Stimulated activated CD8-positive, alpha-beta memory T cell treated with anti-CD3 and anti-CD28 coated beads, Interleukin-4, amount 100 ng/mL, for 1 hour (primary cell): ENCODE measurements at places on chromosomes 7 and 10.
A peak's percentile ranks its signal among the peaks of the same experiment; 100 is the strongest.

DNA sequence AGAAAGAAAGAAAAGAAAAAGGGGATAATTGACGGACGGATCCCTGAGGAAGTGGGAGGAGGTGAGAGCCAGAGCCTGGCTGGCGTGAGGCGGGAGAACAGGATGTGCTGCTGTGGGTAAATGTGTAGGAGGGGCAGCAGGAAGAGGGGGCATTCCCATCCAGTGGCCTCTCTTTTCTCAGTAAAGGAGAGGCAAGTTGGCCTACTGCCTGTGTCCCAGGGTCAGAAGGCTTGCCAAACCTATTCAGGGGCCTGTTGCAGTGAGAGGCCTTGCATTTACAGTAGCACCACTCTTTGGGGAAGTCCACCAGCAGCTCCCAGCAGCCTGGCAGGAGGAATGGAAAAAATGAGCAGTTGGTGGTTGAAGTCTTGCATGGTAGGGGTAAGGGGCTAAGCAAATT lies 26.6 kb upstream of the ASCC1 start:
- no peak for DNase-seq

- DNase-seq: no peak
These were observed 21.3 kb upstream of the ARHGAP21 start for GRCh38 chr10:24744946-24745345.

DNA sequence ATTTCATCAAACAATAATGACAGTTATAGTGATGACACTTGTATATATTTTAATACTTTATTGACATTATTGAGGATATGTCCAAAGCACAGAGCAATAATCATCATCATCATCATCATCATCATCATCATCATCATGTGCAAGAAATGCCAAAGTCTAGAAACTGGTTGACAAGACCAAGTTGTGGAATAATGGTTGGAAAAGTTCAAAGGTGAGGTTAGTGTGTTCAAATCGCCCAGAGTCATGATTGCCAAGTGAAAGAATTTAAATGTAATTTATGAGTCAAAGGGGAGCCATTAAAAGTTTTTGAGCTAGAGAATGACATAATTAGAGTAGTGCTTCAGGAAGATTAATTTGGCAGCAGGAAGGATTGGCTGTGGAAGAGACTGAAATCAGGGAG lies 852.4 kb downstream of the SORCS1 start:
- DNase-seq: no peak

GRCh38 chr7:48097521-48098231 lies 8.6 kb downstream of the UPP1 start:
- DNase-seq: no peak

GRCh38 chr10:15528859-15529239 lies 157.8 kb upstream of the FAM171A1 start:
- no peak for DNase-seq

DNA sequence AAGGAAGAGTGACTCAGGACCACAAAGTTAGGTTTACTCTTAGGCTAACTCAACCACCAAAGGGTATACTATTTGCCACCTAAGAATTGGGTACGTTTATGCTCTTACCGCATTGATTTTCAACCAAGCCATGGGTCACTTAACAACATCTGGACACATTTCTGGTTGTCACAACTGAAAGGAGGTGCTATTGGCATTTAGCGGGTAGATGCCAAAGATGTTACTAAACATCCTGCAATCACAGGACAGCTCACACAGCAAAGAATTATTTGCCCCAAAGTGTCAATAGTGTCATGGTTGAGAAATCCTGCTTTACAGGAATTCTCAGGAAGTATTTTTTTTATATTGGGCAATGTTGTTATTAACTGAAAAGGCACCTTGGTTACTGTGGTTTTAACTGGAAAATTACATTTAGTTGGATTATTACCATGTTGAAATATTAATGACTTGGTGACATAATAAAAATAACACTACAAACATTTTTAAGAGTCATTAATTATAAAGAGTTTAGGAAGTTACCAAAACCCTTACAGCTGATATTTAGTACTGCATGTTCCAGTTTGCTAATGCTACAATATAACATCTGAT lies 185.0 kb upstream of the TMEM196 start:
- no peak for DNase-seq

DNA sequence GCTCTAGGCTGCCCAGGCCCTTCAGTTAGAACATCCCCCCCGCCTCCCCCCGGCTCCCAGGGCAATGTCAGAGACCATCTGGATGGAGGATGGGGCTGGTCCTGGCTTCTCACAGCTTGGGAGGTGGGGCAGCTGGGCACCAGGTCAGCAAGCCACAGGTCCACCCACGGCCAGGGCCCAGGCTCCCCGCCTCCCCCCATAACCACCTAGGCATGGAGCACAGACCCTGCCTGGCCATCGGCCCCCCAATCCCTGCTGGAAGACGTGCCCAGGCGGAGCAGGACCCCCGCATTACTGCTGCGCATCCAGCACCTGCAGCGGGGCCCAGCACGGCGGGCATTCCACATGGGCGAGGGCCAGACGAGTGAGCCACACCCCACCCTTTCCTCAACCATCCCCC lies 169.6 kb downstream of the ELFN1 start:
- no peak for DNase-seq

DNA sequence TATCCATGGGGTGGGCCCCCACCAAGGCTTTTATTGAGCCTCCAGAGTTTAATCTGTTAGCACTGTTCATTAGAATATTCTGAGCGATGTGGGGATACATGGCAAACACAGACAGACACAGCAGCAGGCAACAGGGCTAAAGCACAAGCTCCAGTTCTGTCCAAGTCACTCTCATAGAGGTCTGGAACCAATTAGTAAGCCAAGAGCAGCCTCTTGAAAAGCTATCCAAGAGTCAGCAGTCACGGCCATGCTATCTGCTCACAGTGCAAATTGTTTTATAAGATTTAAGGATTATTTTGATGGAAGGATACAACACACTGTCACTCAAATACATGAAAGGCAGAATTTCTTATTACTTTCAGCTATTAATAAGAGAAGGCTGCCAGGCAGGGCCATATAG lies 86.4 kb upstream of the DGKB start:
- no peak for DNase-seq

DNA sequence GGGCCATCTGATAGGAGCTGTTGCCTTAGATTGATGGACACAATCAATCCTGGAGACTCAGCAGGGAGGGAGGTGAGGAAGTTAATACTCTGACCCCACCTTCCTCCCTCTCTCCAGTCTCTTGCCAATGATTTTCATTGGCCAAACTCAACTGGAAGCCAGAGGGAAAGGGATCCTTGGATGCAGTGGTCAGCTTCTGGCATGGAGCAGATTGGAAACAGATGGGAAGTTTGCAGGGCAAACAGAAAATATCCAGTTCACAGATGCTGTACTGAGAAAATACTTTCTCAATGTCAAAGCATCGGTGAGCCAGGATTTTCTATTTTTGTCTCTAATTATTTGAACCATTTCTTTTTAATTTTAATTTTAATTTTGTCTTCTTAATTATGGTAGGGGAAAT lies 170.8 kb downstream of the BBS9 start:
- DNase-seq: no peak

- DNase-seq: no peak
These were observed 138.6 kb downstream of the SORCS3 start for GRCh38 chr10:104779701-104780100.

- no peak for DNase-seq
These were observed 40.4 kb upstream of the TMEM229A start for GRCh38 chr7:124073310-124073645.

DNA sequence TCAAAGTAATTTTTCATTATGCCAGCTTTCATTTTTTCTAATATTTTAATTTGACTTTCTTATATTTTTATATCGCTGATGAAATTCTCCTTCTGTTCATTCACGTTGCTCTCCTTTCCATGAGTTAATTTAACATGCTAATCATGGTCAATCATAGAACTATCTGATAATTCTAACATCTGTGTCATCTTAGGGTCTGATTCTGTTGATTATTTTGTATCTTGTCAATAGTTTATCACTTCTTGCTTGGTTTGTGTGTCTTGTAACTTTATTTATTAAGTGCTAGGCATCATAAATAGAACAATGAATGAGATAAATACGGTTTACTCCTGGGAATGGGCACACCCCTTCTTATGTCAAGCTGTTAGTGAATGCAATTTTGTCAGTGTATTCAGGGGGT lies 11.0 kb downstream of the TCERG1L start:
- DNase-seq: no peak

DNA sequence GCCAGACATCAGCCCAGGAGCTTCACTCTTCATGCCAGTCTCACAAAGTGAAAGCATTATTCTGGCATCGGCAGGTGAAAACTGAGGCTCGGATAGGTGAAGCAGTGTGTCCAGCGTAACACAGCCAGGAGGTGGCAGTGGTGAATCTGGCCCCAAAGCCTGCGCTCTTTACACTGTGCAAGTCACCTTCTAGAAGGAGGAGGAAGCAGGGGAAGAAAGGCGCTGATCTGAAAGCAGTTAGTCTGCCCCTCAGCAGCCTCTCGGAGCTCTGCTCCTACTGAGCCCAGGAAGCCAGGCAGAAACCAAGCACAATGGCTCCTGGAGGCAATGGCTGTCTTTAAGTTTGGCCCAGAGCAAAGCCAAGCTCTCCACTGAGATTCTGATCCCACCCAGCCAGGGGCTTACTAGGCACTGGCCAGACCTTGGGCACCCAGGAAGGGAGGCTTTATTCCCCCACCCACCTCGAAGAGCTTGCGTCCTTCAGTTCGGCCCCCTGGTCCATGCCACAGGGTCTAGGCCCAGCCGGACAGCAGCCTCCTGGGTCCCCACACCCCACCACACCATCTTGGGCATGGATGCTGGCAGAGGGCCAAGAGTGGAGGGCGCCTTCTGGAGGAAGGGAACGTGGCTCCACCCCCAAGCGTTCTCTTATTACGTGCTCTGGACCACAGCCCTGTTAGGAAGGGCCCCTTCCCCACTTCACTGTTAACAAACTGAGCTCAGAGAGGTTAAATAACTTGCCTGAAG lies 104.5 kb downstream of the GRID1 start:
- DNase-seq: no peak

DNA sequence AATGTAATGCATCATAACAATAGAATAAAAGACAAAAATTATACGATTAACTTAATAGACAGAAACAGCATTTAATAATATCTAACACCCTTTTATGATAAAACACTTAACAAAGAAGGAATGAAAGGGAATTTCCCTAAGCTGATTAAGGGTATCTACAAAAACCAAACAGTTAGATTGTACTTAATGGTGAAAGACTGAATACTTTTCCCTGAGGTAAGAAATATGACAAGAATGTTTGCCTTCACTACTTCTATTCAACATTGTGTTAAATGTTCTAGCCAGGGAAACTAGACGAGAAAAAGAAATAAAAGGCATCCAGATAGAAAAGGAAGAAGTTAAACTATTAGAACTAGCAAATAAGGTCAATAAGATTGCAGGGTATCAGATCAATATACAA lies 276.9 kb downstream of the BAMBI start:
- DNase-seq: no peak

DNA sequence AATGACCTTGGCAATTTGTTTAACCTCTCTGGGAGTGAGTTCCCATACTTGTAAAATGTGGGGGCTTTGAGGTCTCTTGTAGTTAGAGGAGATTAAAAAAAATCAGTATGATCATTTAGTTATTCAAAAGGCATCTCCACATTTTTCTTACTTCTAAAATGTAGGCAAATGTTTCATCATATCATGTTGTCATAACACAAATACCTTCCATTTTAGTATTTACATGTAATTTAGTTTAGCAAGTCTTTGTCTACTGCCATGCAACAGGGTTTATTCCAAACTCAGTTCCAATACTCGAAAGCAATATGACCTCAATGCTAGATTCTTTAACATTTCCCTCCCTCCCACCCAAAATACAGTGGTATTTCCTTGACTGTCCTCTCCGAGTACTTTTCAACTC lies 262.8 kb upstream of the IMMP2L start:
- no peak for DNase-seq

GRCh38 chr10:43255634-43256431 lies 11.0 kb downstream of the RASGEF1A start:
- DNase-seq: no peak

DNA sequence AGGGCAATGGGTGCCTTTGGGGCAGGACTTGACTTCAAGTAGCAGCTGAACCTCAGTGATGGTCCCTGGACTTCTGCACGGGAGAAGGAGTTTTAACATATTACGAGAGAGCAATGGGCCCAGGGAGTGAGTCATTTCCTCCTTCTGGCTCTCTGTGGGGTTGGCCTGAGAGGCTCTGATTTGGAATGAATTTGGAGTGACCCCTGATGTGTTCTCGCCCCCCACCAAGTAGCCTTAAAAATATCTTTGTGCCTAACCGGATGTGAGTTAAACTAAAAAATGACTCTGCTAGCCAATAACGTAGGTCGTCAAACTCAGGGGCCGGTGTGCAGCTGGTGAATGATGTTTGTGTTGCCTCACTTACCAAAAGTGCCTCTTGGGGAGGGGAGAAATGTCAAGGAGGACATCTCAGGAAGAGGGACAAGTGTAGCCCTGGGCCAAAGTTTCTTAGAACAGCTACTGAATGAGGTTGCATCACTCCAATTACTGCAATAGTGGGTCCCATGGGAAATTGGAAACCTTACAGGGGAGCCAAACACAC lies 656.6 kb downstream of the INHBA start:
- no peak for DNase-seq

GRCh38 chr10:20277820-20278219 lies 461.6 kb downstream of the PLXDC2 start:
- DNase-seq: no peak

GRCh38 chr7:25851332-25852210 lies 300.4 kb upstream of the NFE2L3 start:
- no peak for DNase-seq

DNA sequence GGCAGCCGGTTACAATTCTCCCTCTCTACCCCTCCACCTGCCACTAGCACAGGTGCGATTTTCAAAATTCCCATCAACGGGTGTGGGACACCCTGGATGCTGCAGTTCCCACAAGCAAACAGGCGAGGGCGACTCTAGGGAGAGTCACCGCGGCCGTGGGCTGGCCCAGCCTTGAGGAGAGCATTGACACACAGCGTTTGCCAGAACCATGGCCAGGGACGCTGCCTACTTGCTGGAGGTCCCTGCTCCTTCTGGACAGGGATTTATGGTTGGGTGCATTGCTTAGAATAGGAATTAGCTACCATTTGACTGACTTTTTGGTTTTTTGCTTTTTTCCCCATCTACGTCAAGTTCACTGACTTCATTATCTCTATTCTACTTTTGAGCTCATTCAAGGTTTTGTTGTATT lies 19.0 kb upstream of the CLDN4 start:
- DNase-seq: peak; percentile 27

GRCh38 chr10:129004398-129004797 lies 462.6 kb upstream of the MGMT start:
- no peak for DNase-seq

GRCh38 chr10:30056281-30056680 lies 3.1 kb downstream of the JCAD start:
- no peak for DNase-seq

GRCh38 chr10:102593804-102594079 lies 50.5 kb upstream of the TRIM8 start:
- no peak for DNase-seq

DNA sequence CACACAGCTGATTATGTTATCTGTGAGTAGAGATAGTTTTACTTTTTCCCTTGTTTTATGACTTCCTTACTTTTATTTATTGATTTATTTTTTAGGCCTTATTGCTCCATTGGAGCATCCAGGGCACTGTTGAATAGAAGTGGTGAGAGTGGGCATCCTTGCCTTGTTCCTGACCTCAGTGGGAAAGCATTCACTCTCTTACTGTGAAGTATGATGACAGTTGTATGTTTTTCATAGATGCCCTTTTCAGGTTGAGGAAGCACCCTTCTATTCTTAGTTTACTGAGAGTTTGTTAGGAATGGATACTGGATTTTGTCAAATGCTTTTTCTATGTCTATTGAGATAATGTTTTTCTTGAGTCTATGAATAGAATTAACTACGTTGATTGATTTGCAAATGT lies 88.6 kb downstream of the XRCC2 start:
- no peak for DNase-seq
